B cell (primary cell): ENCODE measurements at places on chromosomes 16 and 17.

DNA sequence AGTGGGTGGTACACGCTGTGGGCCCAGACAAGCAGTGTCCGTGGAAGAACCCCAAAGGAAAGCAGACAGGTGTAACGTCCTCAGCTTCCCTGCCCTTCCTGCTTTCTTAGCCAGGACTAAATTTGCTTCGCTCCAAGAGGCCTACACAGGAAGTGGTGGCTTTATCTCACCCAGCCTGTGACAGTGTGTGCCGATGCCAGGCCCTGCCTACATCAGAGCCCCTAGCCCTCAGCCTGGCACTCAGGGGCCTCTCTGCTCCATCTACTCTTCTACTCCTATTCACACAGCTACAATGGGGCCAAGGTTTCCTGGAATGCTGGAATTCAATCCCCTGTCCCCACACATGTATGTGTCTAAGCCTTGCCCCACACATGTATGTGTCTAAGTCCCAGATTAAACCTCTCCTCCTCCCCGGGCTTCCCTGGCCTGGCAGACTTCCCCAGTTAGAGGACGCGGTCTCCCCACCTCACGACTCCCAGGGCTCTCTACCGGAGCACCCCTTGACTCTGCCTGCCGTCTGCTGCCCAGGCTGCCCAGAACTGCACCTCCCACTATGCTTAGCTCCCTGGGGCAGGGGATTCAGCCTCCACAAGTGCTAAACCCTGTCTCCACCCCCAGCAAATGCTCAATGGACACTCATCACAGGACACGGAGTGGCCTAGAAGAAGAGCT, 8.2 kb downstream of the PGAP3 start:
- peak; percentile 75 for DNase-seq

- no peak for DNase-seq
These were observed 57.3 kb downstream of the MGAT5B start for GRCh38 chr17:76925441-76925891.

DNA sequence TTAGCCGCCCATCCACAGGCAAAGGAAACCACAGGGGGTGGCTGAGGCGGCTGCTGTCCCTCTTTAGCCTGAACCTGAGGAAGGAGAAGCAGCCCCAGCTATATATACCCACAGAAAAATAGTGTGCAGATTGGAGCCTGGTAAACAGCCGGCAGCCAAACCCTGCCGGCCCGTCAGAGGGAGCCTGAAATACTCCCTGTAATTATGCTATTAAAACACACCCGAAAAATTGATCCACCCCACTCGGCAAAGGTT, 6.8 kb downstream of the PIEZO1 start:
- DNase-seq: no peak

GRCh38 chr16:54246454-54246821, 40.1 kb downstream of the IRX3 start:
- no peak for DNase-seq

- no peak for DNase-seq
These were observed 13.1 kb downstream of the FBXO39 start for GRCh38 chr17:6789146-6789545.

DNA sequence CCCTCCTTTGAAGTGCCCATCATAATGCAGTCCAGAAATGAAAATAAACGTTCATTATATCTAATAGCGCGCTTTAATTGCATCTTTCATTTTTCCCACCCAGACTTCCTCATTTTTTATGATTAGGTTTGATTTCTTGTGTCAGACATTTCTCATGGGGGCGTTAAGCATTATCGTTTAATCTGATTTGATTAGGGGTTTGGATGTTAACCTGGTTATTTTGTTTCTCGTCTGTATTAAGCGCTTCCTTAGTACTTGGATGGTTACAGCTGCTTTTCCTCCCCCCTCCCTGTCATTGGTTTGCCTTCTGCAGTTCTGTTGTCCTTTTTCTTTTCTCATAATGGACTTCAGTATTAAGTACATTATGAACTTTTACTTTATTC, 540 bp downstream of the MFSD11 start:
- DNase-seq: peak; percentile 53

DNA sequence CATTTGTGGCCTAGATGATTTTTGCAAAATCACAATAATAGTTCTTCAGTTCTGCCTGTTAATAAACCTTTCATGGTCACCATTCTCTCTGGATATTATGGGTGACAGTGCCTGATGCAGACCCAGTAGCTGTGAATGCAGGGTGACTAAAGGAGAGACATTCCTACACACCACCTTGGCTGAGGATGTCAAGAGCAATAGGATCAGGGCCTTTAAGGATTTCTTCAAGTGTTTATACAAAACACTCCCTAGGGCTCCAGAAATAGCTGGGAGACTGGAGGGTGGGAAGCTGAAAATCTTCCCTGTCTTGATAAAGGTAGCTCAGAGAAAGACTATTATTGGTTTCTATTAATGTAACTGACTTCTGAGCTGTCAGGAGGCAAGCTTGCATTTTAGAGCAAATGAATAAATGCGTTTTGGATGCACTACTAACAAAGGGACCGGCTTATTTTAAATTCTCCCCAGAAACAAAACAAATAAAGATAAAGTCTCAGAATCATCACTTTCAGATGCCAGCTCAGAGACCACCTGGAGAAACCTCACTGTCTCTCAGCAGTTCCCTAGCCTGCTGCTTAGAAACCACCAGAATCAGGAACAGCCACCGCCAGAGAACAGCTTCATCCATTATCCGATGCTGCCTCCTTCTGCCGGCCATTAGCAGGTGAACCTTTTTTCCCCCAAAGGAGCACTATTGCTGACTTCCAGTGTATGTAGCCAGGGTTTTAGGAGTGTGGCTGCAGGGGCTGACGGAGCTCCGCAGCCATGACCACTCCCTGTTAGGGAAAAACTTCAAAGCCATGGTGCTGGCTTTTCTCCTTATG, 171.4 kb upstream of the DYNLRB2 start:
- no peak for DNase-seq

- no peak for DNase-seq
These were observed 5.6 kb upstream of the ZFHX3 start for GRCh38 chr16:73053364-73054124.

GRCh38 chr17:29393436-29393835, 3.3 kb downstream of the TAOK1 start:
- no peak for DNase-seq

- no peak for DNase-seq
These were observed 14.3 kb downstream of the SNTB2 start for GRCh38 chr16:69201291-69201690.

GRCh38 chr16:8989099-8989878, 25.6 kb upstream of the USP7 start:
- DNase-seq: no peak

GRCh38 chr17:37488607-37489196, 989 bp upstream of the DUSP14 start:
- DNase-seq: no peak

GRCh38 chr17:951325-952132, 28.0 kb downstream of the NXN start:
- no peak for DNase-seq

- DNase-seq: peak; percentile 33
These were observed 19.9 kb downstream of the TLE7 start for GRCh38 chr16:71421911-71422310.

DNA sequence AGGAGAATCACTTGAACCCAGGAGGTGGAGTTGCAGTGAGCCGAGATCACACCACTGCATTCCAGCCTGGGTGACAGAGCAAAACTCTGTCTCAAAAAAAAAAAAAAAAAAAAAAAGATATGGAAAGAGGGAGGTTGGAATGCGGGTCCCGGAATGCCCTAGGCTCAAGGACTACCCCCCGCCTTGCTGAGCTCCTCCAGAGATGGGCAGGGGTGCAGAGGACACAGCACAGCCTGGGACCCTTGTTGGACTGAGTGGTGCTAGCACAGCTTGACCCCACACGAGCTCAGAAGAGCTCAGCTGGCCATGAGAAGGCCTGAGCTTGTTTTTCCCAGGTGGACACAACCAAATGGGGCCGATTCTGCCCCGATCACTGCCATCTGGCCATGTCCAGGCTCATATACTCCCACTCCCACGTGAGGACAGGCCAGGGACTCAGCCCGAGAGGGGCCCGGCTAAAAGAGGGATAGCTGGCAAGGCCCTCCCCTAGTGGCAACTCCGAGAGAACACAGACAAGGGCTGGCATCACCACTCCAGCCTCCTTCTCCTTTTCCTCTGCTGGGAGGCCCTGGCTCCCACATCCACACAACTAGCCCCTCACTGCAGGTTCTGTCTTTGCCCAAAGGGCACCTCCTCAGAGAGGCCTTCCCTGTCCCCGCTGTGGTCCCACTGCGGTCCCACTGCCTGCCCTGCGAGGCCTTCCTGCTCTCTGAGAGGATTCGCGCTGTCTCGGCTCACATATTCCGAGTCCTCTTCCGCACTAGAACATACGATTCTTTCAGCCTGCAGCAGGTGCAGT, 11.0 kb downstream of the SGCA start:
- no peak for DNase-seq
